ENCODE measurements at places on chromosomes 6 and 20. TPM values are rescaled to one million over a fixed set of nuclear protein-coding genes. Genes with fewer than 3 reads are reported as not detected.

GRCh38 chr20:51121272-51121671, 98.4 kb upstream of the KCNG1 start:
- no peak for DNase-seq

DNA sequence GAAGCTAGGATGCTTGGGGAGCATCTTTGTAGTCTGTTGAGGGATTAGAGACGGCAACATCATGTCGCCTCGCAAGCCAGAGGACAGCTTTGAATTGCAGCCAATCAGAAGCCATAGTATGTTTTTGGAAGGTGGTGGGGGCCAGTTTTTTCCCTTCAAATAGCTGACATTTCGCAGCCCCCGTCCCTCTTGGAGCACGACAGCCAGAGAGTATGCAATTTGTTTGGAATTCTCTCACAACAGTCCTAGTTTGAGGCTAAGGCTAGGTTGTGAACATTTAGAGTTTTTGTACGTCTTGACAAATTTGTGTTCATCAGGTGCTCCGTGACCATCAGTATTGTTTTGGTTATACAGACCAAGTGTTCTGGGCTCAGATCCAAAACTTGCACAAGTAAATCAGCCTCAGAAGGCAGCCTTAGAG, 83.3 kb downstream of the PLCB1 start:
- no peak for DNase-seq

The BMP6 gene
- total RNA-seq, result 2.6 TPM

DNA sequence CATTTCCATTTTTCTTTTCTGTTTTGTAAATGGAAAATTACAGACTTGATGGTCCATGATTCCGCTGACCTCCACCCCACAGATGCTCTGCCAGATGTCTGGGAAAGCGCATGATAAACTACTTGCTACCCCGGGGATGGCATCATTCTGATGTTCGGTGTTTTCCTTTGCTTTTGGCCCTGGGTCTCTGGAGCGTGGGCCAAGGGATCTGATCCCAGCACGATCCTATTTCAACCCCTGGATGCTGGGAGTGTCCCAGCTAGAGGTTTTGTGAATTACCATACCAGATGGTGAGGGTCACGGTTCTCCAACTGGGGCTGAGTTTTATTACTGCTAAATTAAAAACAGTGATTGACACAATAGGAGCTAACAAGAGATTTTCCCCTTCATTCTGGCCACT, 25.2 kb upstream of the MYLIP start:
- no peak for DNase-seq

GRCh38 chr20:3755269-3755668, 12.3 kb downstream of the ADISSP start:
- DNase-seq, result no peak

DNA sequence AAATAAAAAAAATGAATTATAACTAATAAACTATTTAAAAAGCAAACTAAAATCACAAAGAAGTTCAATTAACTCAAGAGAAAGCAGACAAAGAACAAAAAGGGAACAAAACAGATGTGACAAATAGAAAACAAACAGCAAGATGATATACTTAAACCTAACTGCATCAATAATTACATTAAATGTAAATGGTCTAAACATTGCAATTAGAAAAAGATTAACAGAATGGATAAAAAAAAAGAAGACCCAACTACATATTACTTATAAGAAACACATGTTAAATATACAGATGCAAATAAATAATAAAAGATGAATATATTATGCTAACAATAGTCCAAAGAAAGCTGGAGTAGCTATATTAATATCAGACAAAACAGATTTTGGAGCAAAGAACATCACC, 35.1 kb upstream of the RAB22A start:
- DNase-seq, result no peak

The ADGRF1 gene
- 5.5 TPM for total RNA-seq
